Activated CD4-positive, CD25-positive, alpha-beta regulatory T cell (primary cell): ENCODE measurements at places on chromosomes 1 and 21.

GRCh38 chr1:66535853-66536252 is 1.9 kb downstream of the SGIP1 start:
- DNase-seq: no peak

DNA sequence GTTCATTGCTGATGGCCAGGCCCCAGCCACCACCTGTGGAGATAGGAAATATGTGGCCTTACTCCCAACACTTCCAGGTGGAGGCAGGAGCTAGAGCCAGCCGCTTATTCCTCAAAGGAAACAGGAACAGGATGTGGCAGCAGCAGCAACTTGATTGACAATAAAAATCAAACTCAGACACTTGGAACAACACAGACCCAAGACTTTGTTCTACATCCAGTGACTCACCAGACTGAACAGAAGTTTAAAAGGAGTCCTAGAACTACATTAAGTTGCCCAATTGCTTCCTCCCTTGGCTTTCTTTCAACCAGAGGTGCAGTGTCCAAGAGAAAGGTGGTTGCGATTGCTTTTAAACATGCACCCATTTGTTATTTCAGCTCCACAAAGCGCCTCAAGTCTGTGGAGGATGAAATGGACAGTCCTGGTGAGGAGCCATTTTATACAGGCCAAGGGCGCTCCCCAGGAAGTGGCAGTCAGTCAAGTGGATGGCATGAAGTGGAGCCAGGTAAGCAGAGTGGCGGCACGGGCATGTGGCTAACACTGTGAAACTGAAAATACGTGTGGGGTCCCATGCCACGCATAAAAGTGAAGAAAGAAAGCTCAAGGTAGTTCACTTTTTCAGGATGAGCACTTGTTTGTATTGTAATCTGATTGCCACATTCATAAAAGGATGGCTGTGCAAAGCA is 276.6 kb downstream of the NFIA start:
- no peak for DNase-seq

DNA sequence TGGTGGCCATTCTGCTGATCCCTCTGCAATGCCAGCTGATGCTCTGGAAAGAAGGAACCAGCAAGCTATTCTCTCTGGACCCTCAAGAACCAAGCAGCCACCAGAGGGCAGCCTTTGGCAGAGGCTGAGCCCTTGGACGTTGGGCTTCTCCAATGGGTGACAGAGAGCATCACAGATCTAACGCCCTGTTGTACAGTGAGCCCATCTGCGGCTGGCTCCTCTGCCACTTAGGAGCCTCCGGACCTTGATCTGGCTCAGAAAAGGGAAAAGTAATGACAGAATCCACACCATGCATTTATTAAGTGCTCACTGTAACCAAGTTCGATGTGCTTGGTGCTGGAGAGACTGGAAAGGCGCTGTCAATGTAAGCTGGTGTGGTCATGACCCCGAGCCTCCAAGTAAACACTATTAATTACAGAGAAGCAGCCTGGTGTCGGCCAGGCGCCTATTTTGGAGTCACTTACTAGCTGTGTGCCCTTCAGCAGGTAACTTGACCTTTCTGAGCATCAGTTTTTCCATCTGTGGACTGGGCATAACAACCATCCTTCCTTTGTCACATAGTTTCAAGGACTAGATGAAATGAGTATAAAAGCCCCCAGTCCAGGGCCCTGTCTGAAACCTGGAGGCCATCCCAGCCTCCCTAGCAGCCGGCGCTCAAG is 34.9 kb downstream of the ECE1 start:
- DNase-seq: peak; percentile 74

DNA sequence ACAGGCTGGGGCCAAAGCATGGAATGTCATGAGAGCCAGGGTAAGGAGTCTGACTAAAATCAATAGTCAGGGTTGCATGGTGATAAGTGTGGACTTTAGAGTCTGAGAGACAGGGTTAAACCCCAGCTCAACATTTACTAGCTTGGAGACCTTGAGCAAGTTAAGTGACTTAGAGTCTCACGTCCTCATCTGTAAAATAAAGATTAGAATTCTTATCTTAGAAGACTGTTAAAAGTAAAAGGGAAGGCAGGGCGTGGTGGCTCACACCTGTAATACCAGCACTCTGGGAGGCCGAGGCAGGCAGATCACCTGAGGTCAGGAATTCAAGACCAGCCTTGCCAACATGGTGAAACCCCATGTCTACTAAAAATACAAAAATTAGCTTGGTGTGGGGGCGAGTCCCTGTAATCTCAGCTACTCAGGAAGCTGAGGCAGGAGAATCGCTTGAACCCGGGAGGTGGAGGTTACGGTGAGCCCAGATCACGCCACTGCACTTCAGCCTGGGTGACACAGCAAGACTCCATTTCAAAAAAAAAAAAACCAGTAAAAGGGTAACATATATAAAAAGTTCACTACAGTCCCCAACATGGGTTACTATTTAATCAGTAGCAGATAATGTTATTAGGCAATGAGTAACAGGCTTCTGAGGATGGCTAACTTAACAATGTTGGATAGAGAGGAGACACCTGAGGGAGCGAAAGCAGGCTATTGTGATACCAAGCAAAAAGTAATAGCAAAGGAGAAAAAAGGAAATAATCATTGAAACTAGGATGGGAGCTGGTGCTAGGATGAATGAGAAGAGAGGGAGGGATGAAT is 20.8 kb downstream of the TMCO1 start:
- no peak for DNase-seq
